ENCODE measurements at places on chromosomes 4 and X. TPM values are rescaled to one million over a fixed set of nuclear protein-coding genes. Genes with fewer than 3 reads are reported as not detected.

The DUSP21 gene
- total RNA-seq = not detected

The GAGE12H gene
- total RNA-seq = not detected

The PRDM5 gene
- 5.3 TPM for total RNA-seq

The SLC4A4 gene
- total RNA-seq = 3.7 TPM

The CACNA1F gene
- total RNA-seq = not detected

The SGMS2 gene
- total RNA-seq = 48.3 TPM

The RBM3 gene
- 264 TPM for total RNA-seq

The GRIPAP1 gene
- 43.4 TPM for total RNA-seq

The CCNB3 gene
- total RNA-seq = 0.29 TPM

GRCh38 chr4:183100827-183101226 lies 1.8 kb downstream of the WWC2 start:
- no peak for DNase-seq

GRCh38 chr4:91359041-91360031 lies 944.4 kb upstream of the GRID2 start:
- no peak for DNase-seq

DNA sequence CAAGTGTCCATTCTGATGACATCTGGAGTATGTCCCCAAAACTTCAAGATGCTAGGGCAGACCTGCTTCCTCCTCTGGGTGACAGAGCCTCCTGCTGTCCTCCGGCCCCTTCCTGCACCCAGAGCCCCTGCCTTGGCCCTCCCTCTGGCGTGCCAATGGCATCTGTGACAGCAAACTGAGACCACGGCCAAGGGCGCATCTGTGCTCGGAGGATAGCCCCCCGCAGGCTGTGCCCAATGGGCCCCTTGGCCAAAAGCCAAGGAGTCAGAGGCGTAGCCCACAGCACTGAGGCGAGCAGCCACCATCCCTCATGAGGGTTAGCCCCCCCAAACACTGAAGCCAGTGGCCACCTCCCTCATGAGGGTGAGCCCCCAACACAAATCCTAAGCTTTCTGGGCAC lies 7.9 kb downstream of the LRPAP1 start:
- no peak for DNase-seq

- no peak for DNase-seq
These were observed 57.8 kb downstream of the JAKMIP1 start for GRCh38 chr4:6142511-6142910.

DNA sequence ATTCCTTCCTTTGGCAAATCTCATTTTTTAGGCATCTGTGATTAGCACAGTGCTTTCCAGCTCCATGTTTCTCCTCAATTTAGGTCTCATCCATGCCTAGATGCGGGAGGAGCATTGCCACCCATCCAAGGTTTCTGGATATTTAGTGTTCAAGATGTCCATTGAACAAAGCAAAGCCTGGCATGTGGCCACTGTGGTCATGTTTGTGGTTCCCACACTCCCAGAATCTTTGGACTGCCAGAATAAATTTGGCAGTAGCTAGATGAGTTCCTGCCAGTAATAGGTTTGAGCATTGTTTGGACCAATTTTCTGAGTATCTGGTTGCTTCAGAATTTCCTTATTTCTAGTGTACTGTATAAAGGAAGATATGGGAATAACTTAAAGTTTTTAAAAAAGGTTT lies 1124.1 kb downstream of the ADGRL3 start:
- peak; percentile 2 for DNase-seq

- DNase-seq = no peak
These were observed 534.5 kb downstream of the GLUD2 start for GRCh38 chrX:121581885-121582284.

- DNase-seq = no peak
These were observed 4.7 kb upstream of the CD40LG start for GRCh38 chrX:136643243-136643642.

GRCh38 chrX:49106930-49107329 lies 16.6 kb downstream of the GPKOW start:
- DNase-seq = peak; percentile 26

DNA sequence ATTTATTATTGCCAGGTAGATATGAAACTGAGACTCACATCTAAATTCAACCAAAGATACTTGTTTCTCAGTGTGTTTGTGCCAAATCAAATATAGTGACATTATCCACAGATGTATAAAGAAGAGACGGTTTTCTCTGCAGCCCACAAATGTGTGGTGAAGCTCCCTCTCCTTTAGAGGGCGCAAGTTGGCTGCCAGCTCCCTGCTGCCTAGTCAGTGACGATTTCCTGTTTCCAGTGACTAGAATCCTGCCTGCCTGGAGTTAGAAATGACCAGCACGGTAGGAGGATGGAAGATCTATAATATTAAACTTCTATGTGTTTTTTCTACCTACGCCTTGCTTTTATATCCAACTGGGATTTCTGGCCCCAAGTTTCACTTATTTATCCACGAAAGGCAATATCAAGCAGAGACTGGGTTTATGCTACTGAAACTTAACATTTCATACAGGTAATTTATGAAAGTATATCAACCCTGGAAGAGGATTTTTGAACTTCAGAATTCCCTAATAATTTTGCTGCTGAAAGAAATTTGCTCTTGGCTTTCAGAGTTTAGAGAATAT lies 1793.7 kb upstream of the TENM3 start:
- peak; percentile 37 for DNase-seq

DNA sequence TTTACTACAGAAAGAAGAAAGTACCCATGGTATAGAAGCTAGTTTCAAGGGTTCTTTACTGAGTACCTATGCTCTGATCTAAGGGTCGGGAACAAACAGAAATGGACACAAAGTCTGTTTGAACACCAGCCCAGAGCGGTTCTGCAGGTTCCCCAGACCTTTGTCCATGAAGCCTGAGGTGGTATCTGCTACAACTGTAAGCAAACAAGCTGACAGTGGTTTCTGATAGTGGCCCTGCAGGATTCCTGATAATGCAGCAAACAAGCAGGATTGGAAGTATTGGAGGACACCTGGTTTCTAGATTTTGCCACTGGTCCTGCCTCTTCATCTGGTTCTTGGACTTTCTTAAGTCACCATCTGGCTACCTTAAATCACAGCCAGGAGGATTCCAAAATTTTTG lies 23.7 kb downstream of the SMPX start:
- no peak for DNase-seq

DNA sequence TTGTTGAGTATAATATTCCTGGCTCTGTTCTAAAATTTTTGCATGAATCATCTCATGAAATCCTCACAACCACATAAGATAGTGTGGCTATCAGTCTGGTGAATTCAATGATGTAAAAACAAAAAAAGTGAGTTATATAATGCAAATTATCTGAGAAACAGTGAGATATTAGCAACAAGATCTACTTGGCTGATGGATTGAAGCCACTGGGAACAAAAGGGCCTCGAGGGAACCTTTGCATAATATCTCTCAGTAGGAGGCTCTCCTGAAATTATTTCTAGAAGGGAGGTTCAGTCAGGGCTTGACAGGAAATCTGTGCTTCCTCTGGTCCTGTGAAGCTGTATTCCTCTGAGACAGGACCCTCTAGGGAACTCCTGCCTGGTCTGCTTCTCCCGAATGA lies 30.1 kb upstream of the NUP54 start:
- DNase-seq = peak; percentile 36

DNA sequence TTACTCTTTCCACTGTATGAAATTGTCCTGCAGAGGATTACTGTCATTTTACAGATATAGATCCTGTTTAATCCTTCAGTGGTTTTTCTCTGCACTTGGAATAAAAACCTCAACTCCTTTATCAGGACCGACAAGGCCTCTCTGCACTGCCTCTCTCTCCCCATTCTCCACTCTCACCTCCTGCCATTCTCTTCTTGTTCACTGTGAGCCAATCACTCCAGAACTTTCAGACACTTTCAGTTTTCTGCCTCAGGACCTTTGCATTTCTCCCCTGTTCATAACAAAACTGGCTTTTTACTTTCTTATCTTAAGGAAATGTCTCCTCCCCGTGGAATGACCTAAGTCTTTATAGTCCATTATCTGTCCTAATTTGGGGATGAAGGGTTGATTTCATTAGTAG lies 137.3 kb downstream of the ELOVL6 start:
- no peak for DNase-seq

DNA sequence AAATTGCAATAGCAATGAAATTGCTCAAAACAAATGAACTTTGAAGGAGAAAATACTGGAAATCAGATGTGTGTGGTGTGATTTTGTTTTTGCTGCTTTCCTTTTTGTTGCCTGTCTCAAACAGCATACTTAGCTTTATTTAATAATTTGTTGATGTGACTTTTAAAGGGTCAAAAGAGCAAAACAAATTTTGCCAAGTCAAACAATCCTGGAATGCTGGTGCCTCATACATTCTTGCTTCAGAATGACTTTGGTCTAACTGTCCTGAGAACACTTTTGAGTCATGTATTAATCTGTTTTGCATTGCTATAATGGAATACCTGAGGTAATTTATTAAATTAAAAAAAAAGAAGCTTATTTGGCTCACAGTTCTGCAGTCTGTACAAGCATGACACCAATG lies 3.4 kb downstream of the PF4V1 start:
- peak; percentile 70 for DNase-seq

DNA sequence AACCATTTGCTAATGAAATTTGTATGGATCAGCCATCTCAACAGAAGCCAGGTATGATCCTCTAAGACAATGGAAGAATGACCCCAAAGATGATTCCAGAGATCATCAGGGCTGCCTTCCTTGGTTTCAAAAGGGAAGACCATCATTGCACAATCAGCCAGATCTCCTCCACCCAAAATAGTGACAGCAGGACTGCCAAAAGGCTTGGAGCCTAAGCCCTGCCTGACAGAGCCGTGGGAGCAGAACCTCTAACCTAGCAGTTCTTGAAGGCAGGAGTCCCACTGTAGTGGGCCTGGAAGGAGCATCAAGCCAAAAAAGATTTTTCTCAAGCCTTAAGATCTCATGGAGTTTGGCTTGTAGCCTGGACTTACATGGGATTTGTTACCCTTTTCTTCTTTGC lies 226.0 kb downstream of the RASL11B start:
- no peak for DNase-seq

- DNase-seq = peak; percentile 52
These were observed 170.9 kb upstream of the GRIA3 start for GRCh38 chrX:123013141-123013540.

GRCh38 chrX:153645151-153645550 lies 1.9 kb upstream of the DUSP9 start:
- no peak for DNase-seq

DNA sequence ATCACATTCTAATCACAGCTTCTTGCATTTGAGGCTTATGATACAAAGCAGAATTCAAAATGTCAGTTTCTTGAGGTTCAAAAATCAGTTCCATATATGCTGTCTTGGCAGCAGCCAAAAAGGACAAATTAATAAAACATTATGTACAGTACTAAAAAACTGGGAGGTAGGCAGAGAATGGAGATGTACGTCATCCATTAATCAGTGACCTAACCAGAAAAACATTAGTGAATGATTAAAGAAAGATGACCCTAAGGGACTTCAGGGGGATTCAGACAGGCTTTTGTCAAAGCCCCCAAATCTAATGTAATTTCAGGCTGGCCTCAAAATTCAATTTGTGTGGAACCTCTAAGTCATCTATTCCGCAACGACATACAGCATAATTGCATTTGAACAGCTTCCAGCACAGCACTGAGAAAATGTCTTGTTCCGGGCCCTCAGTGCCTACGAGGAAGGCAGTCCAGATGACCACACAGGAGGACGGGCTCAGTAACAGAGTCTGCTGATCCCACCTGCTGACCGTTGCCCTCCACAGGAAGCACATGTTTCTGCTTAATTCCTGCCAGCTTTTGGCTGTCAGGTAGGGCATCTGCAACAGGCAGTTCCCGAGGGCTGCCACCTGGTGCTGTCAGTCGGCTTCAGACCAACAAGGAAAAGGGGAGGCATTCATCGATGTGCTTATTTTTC lies 83.8 kb upstream of the HHIP start:
- DNase-seq = no peak

DNA sequence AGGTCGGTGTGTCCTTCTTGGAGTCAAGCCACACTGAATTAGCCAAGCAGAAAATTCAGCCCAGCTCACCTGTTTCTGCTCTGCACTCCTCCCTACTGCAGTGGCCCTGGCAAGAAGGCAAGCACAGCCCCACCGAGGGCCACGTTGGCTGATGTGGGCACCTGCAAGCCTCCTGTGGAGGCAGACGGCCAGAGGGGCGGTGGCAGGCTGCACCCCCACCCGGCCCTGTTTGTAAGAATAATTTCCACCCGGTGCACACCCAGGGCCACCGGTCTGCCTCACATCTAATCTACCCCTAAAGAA lies 18.8 kb downstream of the PPP2R2C start:
- DNase-seq = no peak

DNA sequence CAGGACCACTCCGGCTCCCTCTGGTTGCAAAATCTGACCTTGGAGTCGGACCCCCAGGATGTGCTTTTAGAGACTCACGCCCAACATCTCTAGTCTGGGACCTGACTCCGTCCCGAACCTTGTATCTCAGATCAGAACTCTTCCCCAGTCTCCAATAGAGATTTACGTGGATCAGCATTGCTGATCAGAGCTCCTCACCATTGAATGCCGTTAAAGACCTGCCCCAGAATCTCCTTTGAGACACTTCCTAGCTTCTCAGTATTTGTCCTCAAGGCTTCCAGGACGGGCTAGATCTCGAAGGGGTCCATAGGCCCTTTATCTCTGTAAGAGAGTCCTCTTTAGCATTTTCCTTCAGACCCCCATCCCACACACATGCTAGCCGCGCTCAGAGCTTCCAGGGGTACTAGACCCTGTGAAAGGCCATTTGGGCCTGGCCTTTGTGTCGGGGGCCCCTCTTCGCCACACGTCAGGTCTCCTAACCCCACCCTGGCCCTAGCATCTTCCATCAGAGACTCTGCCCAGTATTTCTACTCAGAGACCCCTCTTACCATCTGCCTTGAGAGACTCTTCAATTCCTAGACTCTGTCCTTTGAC lies 662 bp downstream of the UBA1 start:
- DNase-seq = no peak

DNA sequence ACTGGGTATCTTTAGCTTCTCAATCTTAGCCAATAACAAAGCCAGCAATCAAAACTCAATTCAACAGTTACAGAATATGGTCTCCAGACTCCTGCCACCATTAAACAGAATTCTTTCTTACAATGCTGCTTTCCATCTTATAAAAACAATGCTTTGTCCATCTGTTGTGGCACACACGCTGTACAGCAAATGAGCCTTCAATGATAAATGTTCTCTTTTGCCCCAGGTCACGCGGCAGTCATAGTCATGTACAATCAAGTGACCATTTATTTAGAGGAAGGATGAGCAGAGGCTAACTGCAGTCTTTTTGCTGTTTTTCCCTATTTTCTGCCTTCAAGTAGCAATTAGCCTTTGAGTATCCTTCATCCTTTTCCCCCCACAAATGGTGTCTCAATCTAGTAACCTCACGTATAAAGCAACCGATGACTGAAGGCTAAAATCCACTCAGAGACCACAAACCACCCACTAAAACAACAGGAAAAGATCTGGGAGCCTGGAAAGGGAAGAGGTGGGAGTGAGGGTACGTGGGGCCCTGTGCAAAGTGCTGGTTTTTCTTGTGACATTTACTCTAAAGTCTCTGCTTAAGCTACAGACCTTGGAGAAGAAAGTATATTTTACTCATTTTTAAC lies 24.4 kb downstream of the TRIM2 start:
- DNase-seq = no peak

Data from astrocyte (in vitro differentiated cells and primary cell).